ENCODE measurements at places on chromosomes 5 and 9.

GRCh38 chr5:158992037-158992740 lies 107.5 kb downstream of the EBF1 start:
- DNase-seq = no peak

- peak; percentile 89 for DNase-seq
Measured at GRCh38 chr5:39716532-39717028, 291.8 kb upstream of the DAB2 start.

DNA sequence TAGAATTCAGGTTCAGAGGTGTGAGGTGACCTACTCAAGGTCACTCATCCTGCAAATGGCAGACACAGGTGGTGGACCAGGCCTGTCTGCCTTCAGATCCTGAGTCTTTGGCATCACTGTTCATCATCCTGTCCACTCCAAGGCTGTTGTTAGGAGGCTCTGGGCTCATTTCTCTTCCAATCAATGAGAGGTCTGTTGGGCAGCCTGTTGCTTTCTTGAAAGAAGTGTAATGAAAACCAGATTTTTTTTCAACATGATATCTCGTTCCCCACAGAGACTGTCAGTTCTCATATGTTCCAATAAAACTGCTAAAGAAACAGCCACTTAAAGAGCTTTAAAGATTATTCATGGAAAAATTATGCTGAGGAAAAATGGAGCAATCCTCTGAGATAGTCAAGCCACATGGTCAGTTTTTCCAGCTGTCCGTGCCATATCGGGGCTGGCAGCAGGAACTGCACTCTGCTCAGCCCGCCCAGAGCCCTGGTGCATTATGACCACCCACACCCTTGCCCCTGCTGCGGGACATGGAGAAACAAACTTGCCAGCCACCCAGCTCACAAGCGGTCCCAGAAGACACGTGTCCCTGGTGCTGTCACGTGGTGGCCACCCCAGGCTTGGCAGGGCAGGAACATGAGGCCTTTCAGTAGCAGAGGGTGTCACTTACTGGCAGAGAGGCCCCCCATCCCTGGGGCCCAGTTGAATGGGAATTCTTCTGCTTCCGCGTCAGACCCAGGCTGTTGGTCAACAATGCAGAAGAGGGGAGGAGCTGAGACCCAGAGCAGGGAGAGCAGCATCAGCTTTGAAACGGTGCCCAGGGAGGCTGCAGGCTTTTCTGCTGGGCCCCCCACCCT lies 63.7 kb upstream of the ANGPTL2 start:
- no peak for DNase-seq

DNA sequence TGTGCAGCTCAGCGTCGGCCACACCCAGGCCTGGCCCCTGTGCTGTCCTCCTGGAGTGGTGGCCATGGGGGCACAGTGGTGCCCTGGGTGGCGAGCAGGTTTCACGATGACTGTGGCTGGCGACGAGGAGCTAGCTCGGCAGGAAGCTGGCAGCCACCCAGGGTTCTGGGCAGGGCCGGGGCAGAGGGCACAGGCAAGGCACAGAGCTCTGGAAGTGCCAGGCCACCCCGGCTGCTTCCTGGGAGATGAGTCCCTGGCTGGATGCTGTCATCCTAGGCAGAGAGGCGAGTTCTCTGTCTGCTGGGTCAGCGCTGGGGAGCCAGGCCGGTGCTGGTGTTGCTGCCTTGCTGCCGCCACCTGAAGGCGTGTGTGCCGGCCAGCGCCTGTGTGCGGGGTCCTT lies 51.7 kb downstream of the RXRA start:
- no peak for DNase-seq

DNA sequence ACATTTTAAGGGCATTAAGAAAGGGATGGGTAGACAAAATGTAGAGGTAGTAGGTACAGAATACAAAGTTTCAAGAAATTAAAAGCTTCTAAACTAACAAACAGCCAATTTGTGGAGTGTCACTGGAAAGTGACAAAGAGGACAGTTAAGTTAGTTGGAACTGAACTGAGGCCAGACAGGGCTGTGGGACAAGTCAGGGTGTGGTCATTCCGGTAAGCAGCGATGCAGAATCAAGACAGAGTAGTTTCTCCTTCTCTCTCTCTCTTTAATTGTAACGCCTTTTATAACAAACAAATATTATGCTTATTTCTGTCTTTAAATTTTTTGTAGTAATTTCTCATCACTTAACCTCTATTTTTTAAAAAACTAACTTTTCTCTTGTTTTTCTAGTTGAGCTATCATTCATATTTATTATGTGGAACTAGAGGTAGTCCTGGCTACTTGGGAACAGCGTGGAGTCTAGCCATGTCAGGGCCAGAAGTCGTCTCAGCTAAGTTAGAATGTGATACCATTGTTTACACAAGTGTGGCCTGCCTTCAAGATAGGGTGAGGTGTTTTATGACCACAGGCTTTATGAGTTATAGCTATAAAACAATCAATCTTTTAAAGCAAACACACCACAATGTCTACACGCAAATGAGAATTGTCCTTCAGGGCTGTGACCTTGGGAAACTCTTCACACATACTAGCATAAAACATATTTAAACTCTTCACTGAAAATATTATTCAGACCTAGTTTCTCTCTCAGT lies 115.3 kb upstream of the CDKN2B start:
- no peak for DNase-seq

GRCh38 chr5:74337254-74337983 lies 303.1 kb downstream of the ENC1 start:
- DNase-seq = no peak

DNA sequence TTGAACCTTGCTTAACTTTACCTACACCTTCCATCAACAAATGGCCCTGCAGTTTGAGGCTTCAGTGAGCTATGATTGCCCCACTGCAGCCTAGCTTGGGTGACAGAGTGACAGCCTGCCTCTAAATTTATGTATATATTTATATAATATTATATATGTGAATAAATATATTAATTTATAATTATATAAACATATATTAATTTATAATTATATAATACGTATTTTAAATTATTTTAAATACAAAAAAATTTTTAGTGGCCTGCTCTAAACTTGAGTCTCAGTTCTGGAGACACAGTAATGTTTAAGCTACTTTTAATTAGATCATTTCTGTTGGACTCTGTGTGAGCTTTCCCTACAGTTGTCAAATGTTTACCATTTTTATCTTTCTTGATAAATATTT lies 9.3 kb upstream of the SHC3 start:
- no peak for DNase-seq

DNA sequence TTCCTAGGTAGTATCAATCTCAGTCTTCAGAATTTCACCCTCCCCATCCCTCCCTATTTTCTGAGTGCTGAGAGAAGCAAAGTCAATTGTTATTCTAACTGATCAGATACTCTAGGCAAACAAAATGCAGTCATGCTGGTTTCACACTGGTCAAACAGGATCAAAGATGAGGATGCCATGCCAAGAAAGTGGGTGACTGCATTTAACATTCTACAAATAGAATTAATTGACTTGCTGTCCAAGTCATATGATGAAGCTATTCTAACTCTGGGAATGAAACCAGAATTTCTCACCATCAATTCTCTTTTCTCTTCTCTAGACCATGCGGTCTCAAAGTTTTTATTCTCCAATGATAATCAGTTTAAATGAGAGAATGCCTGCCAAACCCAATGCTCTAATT lies 112.5 kb downstream of the CTNND2 start:
- no peak for DNase-seq

DNA sequence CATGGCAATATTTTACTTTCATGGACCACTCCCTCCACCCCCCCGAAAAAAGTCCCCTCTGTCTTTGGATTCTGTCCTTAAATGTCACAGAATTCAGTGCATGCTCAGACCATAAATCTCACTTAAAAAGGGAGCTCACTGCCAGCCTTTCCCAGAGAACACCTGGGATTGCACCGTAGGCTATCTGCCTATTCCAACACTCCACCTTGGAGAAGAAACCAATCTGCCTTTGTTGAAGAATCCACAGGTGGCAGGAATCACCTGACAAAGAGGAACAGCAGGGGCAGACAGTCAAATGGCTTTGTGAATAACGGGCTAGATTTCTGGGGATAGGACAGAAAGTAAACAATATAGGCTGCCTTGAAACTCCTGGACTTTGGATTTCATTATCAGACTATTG lies 306.7 kb upstream of the BRINP1 start:
- no peak for DNase-seq

DNA sequence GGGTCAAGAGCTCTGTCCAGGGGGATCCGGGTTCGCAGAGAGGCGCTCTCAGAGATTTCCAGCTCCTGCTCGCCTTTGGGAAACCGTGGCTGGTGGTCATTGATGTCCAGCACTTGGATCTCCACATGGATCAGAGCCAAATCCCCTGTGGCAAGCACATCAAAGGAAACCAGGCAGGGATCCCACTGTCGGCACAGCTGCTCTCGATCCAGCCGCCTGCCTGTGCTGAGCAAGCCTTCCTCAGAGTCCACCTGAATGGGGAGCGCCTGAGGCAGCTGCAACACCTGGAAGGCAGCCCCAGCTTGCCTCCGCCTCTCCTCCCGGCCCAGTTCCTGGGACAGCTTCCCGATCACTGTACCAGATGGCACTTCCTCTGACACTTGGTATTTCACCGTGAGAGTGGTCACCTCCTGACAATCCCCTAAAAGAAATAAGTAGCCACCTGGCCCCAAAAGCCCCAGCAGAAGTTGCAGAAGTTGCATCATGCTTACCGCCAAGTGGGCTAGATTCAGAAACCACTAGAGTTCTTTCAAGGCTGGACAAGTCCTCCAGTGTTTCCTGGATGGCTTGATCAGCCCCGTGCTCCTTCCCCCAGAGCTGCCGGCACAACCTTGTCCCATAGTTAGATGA lies 520 bp downstream of the PCDH12 start:
- peak; percentile 25 for DNase-seq

- DNase-seq = no peak
Measured at GRCh38 chr9:107367727-107368502, 84.8 kb downstream of the RAD23B start.

GRCh38 chr9:134525841-134526583 lies 115.6 kb upstream of the COL5A1 start:
- DNase-seq = no peak

- DNase-seq = no peak
Measured at GRCh38 chr5:150243590-150243989, 46.0 kb downstream of the CAMK2A start.

DNA sequence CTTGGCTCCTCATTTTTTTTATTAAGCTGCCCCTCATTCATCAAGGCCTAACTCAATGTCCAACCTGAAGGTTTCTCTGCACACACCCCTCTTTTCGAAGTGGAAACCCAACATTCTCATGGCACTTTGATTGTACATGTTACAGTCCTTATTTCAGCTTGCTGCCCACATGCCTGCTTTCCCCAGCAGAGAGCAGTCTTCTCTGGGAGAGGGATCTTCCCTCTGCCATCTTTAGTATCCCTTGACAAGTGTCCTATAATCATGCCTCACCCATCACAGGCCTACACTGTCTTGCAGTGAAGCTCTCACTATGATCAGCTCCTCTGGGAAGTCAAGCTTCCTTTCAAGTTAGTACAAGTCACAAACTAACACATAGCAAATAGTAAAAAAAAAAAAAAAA lies 175.1 kb downstream of the ACER2 start:
- no peak for DNase-seq

DNA sequence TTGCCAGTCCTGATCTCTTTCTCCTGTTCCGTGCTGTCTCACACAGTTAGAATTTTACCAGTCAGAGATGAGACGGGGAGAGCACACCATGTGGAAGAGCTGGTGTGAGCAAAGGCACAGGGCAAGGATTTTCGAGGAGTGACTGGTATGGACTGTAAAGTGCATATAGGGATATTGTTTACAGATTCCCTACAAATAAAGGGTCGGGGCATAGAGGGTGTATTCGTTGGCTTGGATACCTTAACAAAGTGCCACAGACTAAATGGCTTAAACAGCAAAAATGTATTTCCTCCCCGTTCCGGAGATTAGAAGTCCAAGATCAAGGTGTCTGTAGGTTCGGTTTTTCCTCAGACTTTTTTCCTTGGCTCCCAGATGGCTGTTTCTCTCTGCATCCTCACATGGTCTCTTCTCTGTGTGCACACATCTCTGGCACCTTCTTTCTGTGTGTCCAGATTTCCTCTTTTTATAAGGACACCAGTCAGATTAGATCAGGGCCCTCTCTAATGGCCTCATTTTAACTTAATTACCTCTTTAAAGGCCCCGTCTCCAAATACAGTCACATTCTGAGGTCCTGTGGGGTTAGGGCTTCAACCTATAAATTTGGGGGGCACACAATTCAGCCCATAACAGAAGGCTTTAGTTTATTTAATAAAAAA lies 23.4 kb downstream of the CYFIP2 start:
- no peak for DNase-seq

GRCh38 chr9:87629104-87629503 lies 96.8 kb upstream of the CTSL start:
- DNase-seq = no peak

DNA sequence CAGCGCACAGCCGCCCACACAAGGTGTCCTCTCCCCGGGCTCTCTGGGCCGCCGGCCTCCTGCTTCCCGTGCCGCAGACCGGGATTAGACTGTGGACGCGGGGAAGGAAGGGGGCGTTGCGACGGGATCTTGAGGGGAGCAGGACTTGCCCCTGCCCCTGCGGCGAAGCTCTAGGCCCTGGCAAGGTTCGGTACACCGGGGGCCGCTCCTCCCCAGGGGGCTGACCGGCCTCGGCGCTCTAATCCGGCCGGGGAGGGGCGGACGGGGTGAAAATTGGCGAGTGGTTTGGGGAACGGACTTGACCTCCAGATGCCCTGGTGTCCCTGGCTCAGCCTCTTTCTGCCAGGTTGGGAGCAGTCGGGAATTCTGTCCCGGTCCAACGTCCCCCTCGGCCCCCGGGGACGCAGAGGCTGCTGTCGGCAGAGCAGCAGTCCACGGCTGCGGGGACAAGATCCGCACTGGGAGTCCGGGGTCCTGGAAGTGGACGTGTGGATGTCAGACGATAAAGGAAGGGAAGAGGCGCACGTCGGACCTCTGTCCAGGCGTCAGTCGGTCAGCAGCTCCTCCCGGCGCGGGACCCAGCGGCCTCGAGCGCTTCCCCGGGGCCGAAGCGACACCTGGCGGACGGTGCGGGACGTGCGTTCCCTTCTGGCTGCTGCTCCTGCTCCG lies 1.9 kb upstream of the CNTFR start:
- peak; percentile 81 for DNase-seq

- no peak for DNase-seq
Measured at GRCh38 chr9:5563886-5564285, 53.6 kb downstream of the PDCD1LG2 start.

GRCh38 chr5:159861086-159861485 lies 55.2 kb upstream of the ADRA1B start:
- no peak for DNase-seq

GRCh38 chr9:7342736-7343135 lies 456.8 kb downstream of the DMAC1 start:
- no peak for DNase-seq

DNA sequence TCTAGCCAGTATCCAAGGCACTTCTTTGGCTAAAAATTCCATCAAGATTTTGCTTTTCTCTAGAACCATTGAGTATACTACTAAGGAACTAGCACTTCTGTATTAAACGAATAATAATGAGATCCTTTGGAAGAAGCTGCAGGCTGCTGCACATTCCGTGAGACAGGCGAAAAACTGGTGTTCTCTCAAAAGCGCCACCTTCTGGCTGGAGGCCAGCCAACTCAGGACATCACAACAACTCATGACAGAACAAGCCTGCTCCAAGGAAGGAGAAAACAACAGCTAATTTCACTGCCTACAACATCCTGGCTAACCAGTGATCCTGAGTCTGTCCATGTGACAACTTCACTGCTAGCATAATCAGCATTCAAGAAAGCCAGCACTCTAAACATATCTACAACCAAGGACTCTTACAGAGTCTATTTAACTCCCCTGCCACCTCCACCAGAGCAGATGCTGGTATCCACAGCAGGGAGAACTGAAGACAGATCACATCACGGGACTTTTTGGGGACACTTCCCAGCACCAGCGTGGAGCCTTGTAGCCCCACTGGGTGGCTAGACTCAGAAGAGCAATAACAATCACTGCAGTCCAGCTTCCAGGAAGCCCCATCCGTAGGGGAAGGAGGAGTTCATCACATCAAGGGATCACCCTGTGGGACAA lies 150.5 kb downstream of the YTHDC2 start:
- DNase-seq = peak; percentile 37

All from OCI-M1 (cell line).